Skin of body (tissue), 3 donors: ENCODE measurements at places on chromosomes 12 and 14. TPM values are rescaled to one million over a fixed set of nuclear protein-coding genes. Genes with fewer than 3 reads are reported as not detected.

DNA sequence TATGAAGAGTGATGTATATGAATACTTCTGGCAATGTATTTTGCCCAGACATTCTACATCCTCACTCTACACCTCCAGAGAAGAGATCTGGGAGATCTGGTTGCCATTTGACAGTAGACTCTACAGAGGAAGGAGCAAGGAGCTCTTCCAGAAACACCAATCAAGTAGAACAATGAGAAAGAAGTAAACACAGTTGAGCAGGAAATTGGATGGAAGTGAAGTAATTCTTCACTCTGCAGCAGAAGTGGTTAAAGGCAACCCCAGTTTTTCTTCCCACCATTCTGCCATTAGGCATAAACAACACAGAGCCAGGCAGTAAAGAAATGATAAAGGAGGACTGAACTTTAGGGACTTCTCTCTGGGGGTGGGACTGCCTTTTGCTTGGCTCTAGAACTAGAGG is 48.5 kb upstream of the PRICKLE1 start:
- no peak for DNase-seq

RPL10L gene
- not detected for total RNA-seq

- DNase-seq, result no peak
Observed at GRCh38 chr14:103206023-103206481, 82.8 kb downstream of the TNFAIP2 start.

GRCh38 chr12:2013527-2014223 is 9.4 kb upstream of the DCP1B start:
- DNase-seq, result no peak

GLI1 gene
- total RNA-seq, result 7.2 TPM

KRT78 gene
- total RNA-seq, result 13.7 TPM

- no peak for DNase-seq
Observed at GRCh38 chr14:58088961-58089360, 63.1 kb downstream of the ARMH4 start.

DNA sequence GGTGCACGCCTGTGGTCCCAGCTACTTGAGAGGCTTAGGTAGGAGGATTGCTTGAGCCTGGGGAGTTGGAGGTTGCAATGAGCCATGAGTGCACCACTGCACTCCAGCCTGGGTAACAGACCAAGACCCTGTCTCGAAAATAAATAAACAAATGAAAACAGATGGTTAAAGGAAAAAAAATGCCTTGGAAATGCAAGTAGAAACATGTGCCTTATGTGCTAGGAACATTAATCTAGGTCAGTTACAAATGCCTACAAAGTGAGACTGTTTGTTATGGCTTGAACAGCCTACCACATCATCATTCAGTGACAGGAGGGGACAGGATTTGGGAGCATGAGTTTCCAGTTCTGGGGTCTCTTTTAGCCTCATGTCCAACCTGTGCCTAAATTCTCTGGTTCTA is 52.4 kb upstream of the BCAT1 start:
- DNase-seq, result no peak

GRCh38 chr12:65055859-65056258 is 65.2 kb downstream of the WIF1 start:
- no peak for DNase-seq

GRCh38 chr14:29738950-29739349 is 188.7 kb downstream of the PRKD1 start:
- DNase-seq, result no peak

DNA sequence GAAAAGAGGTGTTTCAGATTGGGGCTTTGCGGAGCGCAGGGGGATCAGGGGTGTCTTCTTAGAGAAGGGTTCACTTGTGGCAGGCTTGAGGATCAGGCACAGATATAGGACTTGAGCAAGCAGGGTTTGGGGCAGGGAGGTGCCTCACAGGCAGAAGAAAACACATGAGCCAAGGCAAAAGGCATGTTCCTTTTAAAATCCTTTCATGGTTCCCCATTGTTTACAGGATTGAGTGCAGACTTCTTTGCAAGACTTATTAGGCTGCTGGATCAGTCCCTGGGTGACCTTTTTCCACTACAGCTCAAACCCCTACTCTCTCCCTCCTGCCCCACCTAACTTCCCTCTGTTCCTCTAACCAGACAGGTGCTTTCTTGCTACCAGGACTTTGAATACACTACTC is 19.7 kb downstream of the HSPB8 start:
- DNase-seq, result no peak

DDX23 gene
- 43.3 TPM for total RNA-seq

SLC41A2 gene
- total RNA-seq, result 17.2 TPM

KRT81 gene
- total RNA-seq, result 27.8 TPM

DNA sequence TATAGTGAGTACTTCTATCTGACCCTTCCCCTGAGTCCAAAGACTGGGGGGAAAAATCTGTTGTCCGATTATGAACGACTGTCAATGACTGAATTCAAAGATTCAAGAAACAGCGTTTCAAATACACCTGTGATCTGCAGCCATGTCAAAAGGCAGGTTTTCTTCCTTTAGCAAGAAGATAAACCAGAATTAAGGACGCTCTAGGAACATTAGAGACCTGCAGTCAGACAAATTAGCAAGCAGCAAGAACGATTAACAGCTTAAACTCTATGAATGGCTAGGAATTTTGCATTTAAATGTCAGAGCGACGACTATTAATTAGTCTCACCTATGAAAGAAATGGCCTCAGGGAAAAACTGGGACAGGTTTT is 2.1 kb downstream of the DUSP6 start:
- DNase-seq, result no peak

DNA sequence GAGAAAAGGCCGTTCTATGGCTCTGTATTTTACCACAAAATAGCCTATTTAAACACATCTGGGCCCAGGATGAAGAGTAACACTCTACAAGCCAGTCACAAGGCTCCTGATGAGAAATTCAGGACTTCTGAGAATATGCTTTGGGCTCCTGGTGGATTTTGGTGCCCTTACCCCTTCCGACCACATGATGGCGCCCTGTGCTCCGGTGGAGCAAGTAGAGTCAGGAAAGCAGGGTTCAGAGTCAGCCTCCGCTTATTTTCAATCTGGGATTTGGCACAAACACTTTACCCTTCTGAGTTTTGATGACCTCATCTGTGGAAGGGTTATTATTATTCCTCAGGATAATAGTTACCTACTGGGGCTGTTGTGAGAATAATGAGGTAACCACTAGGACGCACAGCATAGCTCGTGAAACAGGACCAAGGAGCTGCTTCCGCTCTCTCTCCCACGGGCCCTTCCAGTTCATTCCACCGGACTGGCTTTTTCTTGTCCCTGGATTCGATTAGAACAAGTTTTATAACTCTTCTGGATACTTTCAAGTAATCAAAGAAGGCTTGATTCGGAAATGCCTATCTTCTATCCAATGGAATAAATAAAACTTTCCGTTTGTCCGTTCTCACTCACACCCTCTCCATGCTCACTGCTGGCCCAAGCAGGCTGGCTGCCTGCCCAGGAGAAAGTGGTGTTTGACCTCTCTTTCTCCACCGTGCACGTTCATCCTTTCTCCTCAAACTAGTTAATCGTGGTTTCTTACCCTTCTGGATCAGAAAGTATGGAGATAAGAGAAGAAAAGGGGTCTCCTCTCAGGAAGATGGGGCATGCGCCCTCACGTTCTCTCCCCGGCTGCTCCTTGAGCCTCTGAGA is 104.6 kb downstream of the GALC start:
- DNase-seq, result no peak

DNA sequence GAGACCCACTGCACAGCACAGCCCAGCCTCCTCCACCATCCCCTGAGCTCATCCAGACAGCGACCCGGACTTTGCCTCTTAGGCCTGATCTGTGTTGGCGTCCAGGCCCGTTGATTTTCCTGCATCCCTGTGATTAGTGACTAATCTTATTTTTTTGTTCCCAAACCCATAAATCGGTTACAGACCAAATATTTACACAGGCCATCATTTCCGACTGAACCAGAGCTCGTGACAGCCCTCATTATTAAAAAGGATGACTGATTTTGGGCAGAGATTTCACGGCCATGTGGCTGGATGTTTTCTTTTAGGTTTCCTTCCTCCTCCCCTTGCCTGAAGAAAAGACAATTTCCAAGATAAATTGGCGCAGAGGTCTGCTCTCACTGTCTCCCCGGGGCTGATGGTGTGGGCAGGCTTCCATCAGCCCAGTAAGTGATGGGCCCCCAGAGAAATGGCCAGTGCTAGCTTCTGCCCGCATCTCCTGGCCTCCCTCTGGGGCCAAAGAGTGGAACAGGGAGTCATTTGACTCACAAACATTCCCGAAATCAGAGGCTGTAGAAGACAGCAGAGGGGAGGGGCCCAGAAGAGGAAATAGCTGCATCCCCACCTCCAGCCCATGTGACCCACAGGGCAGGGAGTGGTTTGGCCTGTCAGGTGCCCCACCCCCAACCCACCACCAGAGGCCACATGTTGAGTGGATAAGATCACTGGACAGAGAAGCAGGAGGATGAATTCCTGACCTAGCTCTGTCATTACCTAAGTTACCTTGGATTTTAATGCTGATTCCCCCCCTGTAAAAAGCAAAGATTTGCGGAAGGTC is 283.5 kb downstream of the KSR2 start:
- peak; percentile 50 for DNase-seq

DNA sequence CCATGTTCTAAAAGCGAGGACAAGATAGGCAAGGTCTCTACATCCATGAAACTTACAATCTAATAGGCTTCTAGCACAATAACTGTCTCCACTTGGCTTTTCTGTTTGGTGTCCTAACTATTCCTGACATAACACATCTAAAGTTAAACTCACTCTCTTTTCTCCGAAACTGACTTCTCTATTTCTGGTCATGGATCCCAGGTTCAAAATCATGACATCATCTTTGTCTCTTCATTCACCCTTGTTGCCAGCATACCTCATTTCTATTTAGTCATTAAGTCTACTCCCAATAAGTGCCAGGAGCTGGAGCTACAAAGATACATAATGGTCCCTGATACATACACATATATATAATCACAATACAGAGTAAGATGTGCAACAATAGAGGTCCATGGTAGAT is 53.9 kb upstream of the CEP83 start:
- no peak for DNase-seq

GRCh38 chr12:6570264-6570887 is 2.3 kb upstream of the NOP2 start:
- no peak for DNase-seq

GPR84 gene
- total RNA-seq, result 0.79 TPM

GRCh38 chr14:25132732-25133422 is 82.9 kb upstream of the STXBP6 start:
- peak; percentile 48 for DNase-seq

DNA sequence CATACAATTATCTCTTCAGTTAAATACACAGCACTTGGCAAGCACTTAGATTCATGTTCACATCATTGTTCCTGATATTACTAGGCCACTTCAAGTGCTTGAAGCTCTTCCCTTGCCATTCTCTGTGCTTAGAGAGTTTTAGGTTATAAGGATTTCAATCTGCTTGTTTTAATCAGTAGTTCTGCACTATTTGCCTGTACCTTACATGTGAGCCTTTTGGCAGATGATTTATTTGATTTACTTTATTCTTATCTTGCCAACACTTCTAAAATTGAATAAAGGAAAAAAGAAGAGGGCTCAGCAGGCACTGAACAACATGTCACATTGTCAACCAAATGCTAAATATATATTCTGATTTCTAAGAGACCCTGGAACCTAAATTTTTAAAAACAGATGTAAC is 363.8 kb upstream of the USP15 start:
- no peak for DNase-seq

CPNE6 gene
- total RNA-seq, result 0.20 TPM

DNA sequence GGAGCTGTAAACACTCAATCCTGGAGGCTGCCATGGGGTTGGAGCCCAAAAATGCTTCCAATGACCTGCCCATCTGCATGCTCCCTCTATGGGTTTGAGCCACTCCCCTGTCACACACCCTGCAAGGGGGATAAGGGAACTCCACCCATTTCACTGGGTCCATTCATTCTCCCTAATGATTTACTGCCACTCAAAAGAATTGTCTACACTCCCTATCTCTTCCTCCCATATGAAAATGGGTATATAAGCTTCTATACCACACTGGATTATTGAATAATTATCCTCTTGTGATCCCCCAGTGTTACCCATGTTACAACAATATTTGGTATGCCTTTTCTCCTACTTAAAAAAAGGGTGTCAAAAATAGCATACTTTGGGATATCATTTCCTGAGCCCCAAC is 260.8 kb upstream of the CCDC196 start:
- no peak for DNase-seq

DNA sequence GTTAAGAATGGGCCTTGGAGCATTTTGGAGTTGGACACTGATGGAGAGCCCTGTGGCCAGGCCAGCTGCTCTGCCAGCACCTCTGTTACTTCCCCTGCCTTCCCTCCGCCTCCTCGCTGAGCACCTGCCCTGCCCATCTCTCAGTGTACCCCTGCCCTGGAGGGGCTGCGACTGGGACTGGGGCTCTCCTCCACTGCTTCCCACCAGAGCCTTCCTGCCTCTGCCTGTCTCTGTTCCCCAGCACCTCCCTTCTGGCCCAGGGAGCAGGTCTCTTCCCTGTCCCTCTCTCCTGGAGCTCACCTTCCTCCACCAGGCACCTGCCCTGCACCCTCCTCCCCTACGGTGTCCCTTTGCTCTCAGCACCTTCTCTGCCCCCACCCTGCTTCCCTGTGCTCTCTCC is 62.1 kb downstream of the WDR20 start:
- no peak for DNase-seq

- no peak for DNase-seq
Observed at GRCh38 chr12:131603106-131603938, 107.6 kb upstream of the SFSWAP start.

- no peak for DNase-seq
Observed at GRCh38 chr14:78469947-78470346, 299.8 kb downstream of the NRXN3 start.

YEATS4 gene
- 12.9 TPM for total RNA-seq

WNT1 gene
- not detected for total RNA-seq

DNA sequence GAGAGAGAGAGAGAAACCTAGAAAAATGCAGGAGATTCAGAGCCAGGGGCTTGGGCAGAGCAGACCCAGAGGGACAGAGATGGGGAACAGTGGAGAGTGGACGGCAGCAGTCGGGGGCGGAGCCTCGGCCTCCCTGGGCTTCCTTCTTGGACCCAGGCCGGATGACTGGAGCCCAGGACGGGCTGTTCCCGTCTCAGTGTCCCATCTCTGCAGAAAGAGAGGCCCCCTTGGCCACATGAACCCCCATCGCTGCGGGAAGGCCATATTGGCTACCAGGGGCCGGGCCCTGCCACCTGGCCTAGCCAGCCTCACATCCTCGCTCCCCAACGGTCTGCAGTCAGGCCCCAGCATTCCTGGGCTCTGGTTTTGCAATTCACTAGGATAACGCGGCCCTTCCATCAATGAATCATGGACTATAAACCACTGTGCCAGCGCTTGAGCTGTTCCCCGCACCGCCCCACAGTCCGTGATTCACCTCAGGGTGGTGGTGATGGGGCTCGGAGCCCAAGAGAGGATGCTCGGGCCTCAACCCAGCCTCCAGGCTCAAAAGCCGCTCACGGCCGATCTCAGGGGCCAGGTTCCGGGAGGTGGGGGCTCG is 116.5 kb downstream of the RFLNA start:
- no peak for DNase-seq

- DNase-seq, result no peak
Observed at GRCh38 chr14:41235466-41235865, 371.2 kb upstream of the LRFN5 start.

DNA sequence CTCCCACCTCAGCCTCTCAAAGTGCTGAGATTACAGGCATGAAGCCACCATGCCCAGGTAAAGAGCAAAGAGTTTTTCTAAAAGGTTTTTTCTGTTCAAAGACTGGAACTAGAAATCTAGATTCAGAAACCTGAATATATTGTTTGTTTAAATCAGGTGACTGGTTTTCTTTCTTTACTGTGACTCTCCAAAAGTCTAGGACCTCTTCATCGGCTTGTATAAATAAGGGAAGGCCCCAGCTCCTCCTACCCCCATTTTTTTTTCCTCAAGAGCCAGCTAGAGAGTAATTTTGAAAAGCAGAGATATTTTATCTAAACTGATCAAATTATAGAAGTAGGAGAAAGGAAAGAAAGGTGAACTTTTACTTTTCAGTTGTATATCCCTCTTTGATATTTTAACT is 48.0 kb downstream of the TMEM116 start:
- no peak for DNase-seq
